ENCODE measurements at places on chromosomes 7 and 10.

GRCh38 chr10:24133835-24134234, 75.1 kb upstream of the KIAA1217 start:
- no peak for DNase-seq

DNA sequence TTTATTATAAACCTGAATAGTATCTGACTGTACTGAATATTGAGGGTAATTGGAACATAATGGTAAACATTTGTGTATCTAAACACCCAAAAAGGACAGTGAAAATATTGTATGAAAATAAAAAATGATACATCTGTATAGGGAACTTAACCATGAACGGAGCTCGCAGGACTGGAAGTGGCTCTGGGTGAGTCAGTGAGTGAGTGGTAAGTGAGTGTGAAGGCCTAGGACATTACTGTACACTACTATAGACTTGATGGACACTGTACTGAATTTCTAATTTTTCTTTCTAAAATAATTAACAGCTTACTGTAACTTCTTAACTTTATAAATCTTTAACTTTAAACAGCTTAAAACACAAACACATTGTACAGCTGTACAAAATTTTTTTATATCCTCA, 454.5 kb upstream of the FZD8 start:
- no peak for DNase-seq

DNA sequence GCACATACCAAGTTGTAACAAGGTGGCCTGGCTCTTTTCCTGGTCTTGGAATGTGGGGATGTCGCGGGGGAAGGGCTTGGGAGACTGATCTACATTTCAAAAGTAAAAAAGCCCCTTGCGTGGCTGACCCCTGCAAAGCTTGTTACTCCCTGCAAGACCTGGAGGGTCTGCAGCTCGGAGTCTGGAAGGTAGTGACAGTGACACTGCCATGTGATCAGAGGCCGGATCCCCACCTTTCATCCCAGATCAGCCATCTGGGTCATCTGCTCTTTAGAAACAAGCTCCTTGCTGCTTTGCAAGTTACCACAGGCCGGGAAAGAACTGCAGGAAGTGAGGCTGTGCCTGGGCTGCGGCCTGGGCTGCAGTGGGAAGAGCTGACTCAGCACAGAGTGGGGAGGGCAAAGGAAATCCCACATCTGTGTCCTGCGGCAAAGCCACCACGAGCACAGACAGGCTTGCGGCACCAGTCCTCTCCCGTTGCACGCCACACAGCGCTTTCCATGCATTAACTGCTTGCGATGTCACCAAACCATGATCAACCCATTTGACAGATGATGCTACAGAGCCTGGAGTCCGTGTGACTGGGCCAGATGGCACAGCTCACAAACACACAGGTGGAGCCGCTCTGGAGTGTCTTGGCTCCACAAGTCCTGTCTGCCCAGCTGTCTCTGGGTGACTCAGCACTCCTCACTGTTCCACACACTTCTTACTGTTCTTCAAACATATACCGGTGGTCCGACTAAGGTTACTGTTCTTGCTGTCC, 97.7 kb downstream of the SH3PXD2A start:
- DNase-seq: no peak

DNA sequence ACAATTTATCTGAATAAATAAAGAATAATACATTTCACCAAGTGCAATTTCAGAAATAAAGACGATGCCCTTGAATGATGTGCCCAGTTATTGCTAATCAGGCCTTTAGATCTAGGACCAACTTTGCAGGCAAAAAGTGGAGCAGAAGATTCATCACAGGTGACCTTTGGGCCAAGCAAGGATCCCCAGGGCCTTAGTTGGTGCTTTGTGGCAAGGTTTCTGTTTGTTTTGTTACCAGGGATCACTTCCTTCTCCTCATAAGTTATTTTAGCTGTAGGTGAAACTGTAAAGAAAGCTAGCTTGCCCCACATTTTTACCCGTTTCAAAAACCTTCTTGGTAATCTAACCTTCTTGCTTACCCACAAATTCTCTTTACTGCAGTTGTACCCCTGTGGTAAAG, 323.2 kb downstream of the NEBL start:
- no peak for DNase-seq

DNA sequence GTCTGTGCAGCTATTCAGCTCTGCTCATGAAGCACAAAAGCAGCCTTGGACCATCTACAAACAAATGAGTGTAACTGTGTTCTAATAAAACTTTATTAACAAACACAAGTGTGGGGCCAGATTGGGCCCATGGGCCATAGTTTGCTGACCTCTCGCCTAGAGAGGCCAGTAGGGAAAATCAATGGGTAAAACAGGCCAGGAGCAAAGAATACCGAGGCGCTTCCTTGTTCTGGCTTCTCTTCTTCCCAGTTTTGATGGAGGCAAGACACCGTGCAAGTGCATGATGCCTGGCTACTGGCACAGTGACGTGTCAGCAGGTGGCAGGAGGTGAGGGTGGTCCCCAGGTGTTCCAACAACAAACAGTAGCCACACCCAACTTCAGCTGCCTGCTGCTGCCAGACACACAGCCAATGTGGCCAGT, 94.3 kb upstream of the SDK1 start:
- no peak for DNase-seq

DNA sequence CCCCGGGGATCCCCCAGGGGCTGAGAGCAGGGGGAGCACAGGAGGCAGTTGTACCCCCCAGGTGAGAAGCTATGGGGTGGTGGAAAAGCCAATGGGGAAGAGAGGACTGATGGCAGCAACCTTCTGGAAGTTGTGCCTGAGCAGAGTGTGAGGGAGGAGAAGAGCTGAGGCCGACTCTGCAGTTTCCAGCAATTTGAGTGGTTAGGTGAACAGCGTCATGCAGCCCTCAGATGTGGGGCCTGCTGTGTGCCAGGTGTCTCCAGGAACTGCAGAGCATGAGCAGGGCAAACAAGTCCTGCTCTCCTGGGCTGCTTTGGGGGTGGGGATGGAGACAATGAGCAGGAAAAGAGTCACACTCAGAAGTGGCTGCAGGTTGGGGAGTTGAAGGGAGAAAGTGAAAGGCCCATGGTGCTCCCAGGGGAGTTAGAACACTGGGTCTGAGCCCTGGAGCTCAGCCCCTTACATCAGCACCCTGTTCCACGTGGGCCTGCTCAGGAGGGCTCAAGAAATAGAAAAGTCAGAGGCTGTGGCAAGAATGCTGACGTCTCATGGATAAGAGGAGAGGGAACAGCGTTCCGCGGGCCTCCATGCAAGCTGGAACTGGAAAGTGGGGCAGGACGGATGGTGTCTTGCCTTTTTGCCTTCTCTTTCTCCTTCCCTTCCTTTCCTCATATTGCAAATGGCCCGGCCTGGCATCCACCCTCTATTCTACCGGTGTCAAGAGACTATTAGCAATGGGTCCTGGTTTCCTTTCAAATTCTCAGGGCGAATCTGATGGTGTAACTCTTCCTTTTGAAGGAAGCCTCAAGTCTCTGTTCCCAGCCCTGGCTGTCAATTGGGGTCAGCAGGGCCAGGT, 4.0 kb upstream of the AFAP1L2 start:
- no peak for DNase-seq

- peak; percentile 46 for DNase-seq
Measured at GRCh38 chr7:64811767-64812166, 17.5 kb downstream of the ZNF138 start.

GRCh38 chr10:33155720-33156638, 178.5 kb downstream of the NRP1 start:
- no peak for DNase-seq

- no peak for DNase-seq
Measured at GRCh38 chr10:46223626-46224413, 63.0 kb upstream of the ANTXRL start.

- peak; percentile 8 for DNase-seq
Measured at GRCh38 chr7:104156842-104157277, 51.0 kb downstream of the ORC5 start.

- DNase-seq: no peak
Measured at GRCh38 chr7:79137942-79138341, 315.5 kb downstream of the MAGI2 start.

GRCh38 chr7:155618708-155619633, 25.5 kb upstream of the RBM33 start:
- no peak for DNase-seq

DNA sequence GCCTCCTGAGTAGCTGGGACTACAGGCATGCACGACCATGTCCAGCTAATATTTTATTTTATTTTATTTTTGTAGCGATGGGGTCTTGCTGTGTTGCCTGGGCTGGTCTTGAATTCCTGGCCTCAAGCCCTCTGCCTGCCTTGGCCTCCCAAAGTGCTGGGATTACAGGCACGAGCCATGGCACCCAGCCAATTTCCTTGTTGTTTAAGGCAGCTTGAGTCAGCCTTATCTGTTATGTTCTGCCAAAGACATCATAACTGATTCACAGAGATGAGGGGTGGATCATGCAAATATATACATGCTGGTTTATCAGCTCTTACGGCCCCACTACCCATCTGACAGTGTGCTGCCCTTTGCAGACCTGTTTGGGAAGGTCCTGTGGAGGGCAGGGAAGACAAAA, 826.7 kb downstream of the TYW1 start:
- DNase-seq: peak; percentile 9

DNA sequence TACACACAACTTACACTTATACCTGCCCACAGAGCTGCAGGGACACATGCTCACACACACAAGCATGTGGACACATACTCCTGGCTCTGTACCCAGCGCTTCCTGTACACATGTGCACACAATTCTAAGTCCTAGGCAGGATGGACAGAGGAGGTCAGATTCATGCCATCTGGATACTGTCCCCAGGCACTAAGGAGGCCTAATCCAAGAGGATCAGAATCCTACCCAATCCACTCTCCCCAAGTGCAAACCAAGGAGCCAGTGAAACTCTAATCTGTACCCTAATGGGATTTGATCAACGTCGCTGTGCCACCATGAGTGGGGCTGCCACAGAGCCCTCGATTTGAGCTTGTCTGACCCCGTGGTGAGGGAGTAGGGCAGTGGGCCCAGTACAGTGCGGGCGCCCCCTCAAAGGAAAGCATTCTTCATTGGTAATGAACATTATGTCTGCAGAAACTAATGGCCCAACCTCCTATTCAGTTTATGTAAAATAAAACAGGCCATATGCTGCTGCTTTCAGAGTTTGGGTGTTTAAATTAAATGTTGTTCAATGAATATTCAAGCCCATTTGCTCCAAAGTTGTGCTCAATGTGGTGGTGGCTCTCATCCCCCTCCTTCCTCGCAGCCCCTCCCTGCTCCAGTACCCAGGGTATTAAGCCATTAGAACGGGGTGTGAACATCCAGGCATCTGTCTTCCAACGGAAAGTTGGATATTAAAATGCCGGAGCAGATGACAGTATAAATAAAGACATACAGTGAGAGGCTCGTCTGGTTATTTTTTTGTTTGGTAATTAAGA, 26.4 kb downstream of the RPS24 start:
- DNase-seq: no peak

GRCh38 chr7:21067216-21067615, 280.5 kb upstream of the SP8 start:
- no peak for DNase-seq

DNA sequence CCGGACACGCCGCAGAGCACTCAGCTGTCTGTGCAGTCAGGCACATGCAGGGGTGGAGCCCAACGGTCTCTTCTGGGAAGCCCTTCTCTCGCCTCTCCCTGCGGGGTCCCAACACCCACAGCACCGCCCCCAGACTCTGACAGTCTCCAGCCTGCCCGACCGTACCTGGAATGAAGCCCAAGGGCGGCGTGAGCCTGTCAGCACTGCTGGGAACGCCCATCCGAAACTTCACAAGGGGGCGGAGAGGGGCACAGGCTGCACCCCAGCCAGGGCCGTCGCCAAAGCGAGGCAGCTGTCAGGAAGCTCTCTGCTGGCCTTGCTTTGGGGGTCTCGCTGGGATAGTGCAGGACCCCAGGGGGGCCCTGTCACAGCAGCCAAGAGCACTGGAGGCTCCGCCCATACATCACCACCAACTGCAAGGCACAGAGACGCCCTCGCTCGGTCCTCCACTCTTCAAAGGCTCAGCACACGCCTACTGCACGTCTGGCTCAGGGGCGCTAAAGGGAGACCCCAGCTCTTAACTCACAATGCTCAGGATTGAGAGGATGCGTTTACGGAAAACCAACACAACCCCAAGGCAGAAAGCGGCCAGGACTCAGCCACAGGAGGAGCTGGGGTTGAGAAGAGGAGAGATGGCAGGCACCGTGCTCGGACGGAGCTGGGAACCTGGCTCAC, 30.9 kb downstream of the MAD1L1 start:
- DNase-seq: no peak

DNA sequence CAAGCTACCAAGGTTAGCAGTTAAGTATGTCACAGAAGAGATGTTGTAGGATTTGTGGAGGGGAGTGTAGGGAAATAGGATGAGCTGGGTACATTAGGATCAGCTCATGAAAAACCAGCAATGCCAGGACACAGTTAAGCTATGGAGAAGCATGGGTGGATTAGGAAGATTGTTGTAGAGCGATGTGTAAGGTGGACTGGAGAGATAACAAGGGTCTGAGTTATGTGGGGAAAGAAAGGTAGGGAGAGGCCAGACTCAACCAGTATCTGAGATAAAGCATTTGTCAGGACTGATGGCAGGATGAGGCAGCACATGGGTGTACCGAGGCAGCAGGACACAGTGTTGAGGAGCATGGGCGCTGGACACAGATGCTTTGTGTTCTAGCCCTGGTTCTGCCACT, 85.4 kb upstream of the PRR15 start:
- DNase-seq: no peak

- no peak for DNase-seq
Measured at GRCh38 chr7:130966246-130967009, 232.4 kb upstream of the KLF14 start.

- DNase-seq: no peak
Measured at GRCh38 chr7:78448911-78449310, 650.3 kb downstream of the PHTF2 start.

DNA sequence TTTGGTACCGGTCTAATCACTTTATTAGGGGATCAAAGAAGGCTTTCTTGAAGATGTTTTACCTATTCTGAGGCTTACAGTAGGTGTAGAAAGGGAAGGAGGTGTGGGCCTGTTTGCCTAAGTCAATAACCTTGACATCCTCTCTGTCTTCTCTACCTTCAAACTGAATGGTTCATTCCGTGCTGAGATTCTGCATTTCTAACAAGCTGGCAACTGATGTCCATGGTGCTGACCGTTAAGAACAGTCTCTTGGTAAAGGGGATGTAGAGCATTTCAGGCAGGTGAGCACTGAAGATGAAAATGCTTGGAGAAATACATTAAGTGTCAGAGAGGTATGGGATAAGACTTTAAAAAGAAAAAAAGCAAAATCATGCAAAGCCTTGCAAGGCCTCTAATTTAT, 51.5 kb upstream of the DGKB start:
- DNase-seq: no peak

DNA sequence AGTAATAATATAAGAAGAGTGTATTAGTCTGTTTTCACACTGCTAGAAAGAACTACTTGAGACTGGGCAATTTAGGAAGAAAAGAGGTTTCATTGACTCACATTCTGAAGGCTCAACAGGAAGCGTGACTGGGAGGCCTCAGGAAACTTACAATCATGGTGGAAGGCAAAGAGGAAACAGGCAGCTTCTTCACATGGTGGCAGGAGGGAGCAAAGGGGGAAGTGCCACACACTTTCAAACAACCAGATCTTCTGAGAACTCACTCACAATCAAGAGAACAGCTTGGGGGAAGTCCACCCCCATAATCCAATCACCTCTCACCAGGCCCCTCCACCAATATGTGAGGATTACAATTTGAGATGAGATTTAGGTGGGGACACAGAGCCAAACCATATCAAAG, 212.5 kb upstream of the HDAC9 start:
- no peak for DNase-seq
